Stimulated activated CD8-positive, alpha-beta memory T cell treated with anti-CD3 and anti-CD28 coated beads, Interleukin-2, amount 100 ng/mL, for 1 hour (primary cell): ENCODE measurements at places on chromosomes 5 and 9.

DNA sequence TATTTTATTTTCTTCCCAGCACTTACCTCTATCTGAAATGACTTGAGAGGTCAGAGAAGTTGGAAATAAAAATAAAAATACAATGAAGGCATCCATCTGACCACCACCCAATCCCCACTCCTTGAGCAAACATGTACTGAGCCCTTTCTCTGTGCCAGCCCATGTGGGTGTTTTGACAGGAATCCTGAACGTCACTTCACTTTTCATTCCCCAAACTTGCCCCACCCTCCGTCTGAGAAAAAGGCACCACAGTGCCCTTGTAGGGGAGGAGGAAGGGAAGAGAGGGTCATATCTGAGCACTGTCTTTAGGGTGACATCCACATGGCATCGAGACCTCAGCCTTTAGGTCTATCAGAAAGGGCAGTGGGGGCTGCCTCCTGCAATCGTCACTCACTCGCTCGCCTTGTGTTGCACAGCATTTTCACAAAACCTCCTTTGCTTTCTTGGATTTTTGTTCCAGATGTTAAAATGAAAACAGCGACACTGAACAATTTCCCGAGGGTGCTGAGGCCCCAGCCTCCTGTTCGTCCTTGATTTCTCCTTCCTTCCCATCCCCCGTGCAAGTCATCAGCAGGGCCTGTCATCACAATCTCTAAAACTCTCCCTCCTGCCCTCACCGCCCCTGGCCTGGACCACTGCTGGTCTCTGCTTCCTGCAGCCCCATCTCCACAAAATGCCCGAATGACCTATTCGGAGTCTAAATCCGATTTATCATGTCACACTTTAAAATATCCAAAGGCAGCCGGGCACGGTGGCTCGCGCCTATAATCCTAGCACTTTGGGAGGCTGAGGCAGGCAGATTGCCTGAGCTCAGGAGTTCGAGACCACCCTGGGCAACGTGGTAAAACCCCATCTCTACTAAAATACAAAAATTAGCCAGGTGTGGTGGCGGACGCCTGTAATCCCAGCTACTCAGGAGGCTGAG, 13.0 kb downstream of the HIGD2A start:
- DNase-seq, result no peak

DNA sequence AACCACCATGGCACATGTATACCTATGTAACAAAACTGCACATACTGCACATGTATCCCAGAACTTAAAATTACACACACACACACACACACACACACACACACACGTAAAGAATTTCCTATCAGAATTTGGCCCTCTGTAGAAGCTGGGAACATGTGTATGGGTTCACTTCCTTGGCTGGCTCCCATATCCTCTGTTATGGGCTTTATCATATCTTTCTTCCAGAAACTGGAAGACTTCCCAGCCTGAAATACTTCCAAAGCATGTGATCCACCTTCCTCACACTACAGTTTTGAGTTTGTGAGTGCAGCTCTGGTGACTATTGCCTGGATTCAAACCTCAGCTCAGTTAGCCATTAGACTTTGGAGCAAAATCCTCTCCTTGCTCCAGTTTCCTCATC, 78.6 kb upstream of the GDNF start:
- no peak for DNase-seq

GRCh38 chr9:4706971-4707622, 27.7 kb downstream of the CDC37L1 start:
- DNase-seq, result no peak

- no peak for DNase-seq
These were observed 126.4 kb downstream of the GAPVD1 start for GRCh38 chr9:125387861-125388524.

GRCh38 chr9:37392272-37392671, 30.2 kb upstream of the GRHPR start:
- no peak for DNase-seq

GRCh38 chr9:131651599-131651998, 88.3 kb downstream of the RAPGEF1 start:
- no peak for DNase-seq

GRCh38 chr9:132982458-132982857, 4.0 kb downstream of the GFI1B start:
- DNase-seq, result no peak
